ENCODE measurements at places on chromosomes 12 and 14. TPM values are rescaled to one million over a fixed set of nuclear protein-coding genes. Genes with fewer than 3 reads are reported as not detected.

The TMEM119 gene
- not detected for total RNA-seq

The FBRSL1 gene
- 56.0 TPM for total RNA-seq

The ANO2 gene
- total RNA-seq: not detected

The CDKN3 gene
- total RNA-seq: 31.5 TPM

The BEGAIN gene
- 1.5 TPM for total RNA-seq

The ERBB3 gene
- 136 TPM for total RNA-seq

The NEUROD4 gene
- not detected for total RNA-seq

The ADAMTS20 gene
- total RNA-seq: not detected

The IL31 gene
- total RNA-seq: not detected

The GALNT9 gene
- not detected for total RNA-seq

The LRCOL1 gene
- not detected for total RNA-seq

The AVPR1A gene
- total RNA-seq: not detected

The CD163L1 gene
- total RNA-seq: 0.70 TPM

The OLR1 gene
- total RNA-seq: not detected

The AMN gene
- total RNA-seq: 2.5 TPM

The ST8SIA1 gene
- total RNA-seq: not detected

The CACNA2D4 gene
- 0.81 TPM for total RNA-seq

The CLEC2B gene
- total RNA-seq: not detected

The KLRC2 gene
- total RNA-seq: 3.0 TPM

The PXMP2 gene
- 92.5 TPM for total RNA-seq

The PLXNC1 gene
- 0.05 TPM for total RNA-seq

The TAS2R13 gene
- 0.16 TPM for total RNA-seq

The NTN4 gene
- total RNA-seq: 17.1 TPM

The RPGRIP1 gene
- total RNA-seq: 0.33 TPM

The NRXN3 gene
- not detected for total RNA-seq

The CIROP gene
- not detected for total RNA-seq

The ADIPOR2 gene
- 28.7 TPM for total RNA-seq

The SYCP3 gene
- total RNA-seq: not detected

The TMEM30B gene
- 50.2 TPM for total RNA-seq

The TBX3 gene
- total RNA-seq: 15.6 TPM

The C12orf50 gene
- total RNA-seq: not detected

The GLTP gene
- total RNA-seq: 23.7 TPM

The FSCB gene
- total RNA-seq: not detected

The PTPN6 gene
- 29.2 TPM for total RNA-seq

The PROX2 gene
- total RNA-seq: not detected

The CCDC196 gene
- total RNA-seq: not detected

The LTB4R2 gene
- 16.5 TPM for total RNA-seq

The PLA2G1B gene
- total RNA-seq: not detected

The ENDOU gene
- total RNA-seq: not detected

The ZDHHC22 gene
- total RNA-seq: not detected

The DPY19L2 gene
- total RNA-seq: not detected

The FOXN4 gene
- not detected for total RNA-seq

The SDR39U1 gene
- 32.6 TPM for total RNA-seq

All from HT-29 (cell line).